ENCODE measurements at places on chromosomes 13 and 19.

DNA sequence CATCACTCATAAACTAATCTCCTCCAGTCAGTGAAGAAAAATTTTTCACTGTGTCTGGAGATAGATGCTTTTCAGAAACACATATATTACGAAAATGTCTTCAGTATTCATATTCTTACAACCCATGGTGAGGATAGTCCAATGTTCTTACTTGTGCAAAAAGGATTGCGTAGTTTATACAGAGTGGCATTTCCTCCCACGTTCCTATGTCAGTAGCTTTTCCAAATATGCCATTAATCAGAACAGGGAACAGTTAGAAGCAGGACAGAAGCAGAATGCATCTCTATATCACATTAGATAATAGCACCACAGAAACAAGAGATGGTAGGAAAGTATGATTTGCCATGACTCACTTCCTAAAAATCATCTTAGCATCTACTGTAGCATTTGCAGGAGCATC lies 282.9 kb downstream of the SLITRK5 start:
- no peak for DNase-seq

- DNase-seq = no peak
These were observed 2.6 kb downstream of the VAV1 start for GRCh38 chr19:6774821-6775707.

GRCh38 chr19:41001243-41001971 lies 10.3 kb downstream of the CYP2B6 start:
- DNase-seq = no peak

GRCh38 chr13:57635541-57636085 lies 4.1 kb downstream of the PCDH17 start:
- DNase-seq = no peak

Measured in activated CD8-positive, alpha-beta memory T cell treated with anti-CD3 and anti-CD28 coated beads, Interleukin-2, amount 50 U/mL, for 4 hours (primary cell).